ENCODE measurements at places on chromosomes 3 and 15. TPM values are rescaled to one million over a fixed set of nuclear protein-coding genes. Genes with fewer than 3 reads are reported as not detected.

The AKAP13 gene
- 94.2 TPM for total RNA-seq

The P2RY12 gene
- not detected for total RNA-seq

The NEK10 gene
- total RNA-seq: 5.7 TPM

The CLSTN2 gene
- 0.03 TPM for total RNA-seq

The STARD5 gene
- 2.9 TPM for total RNA-seq

Measured in Panc1 (cell line).